ENCODE measurements at places on chromosomes 6 and 20.

DNA sequence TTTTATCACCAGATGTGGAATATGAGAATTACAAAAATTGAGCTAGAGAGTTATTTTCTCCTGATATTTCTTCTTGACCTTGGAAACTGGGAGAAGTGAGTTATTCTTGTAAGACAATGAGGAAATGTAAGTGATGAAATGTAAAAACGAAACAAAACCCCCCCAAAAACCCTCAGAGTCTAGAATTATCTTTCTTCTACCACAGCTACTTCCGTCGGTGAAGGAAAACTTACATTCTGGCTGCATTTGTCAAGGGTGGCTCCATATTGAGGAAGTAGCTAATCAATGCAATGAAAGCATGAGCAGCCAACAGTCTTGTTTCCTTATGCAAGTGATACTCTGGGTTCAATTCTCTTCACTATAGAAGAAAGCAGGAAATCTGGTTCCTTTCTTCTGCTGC is 661.7 kb upstream of the CITED2 start:
- DNase-seq, result no peak

DNA sequence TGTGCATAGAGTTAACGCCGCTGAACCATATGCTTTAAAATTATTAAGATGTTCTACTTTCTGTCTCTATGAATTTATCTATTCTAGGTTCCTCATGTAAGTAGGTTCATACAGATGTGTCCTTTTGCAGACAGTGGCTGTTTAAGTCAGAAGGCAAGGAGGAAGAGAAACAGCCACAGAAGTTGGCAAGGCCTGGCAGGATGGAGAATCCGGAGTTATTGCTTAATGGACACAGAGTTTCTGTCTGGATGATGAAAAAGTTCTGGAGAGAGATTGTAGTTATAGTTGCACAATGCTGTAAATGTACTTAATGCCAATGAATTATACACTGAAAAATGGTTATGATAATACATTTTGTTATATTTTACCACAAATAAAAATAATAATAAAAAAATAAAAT is 283.6 kb upstream of the CNR1 start:
- no peak for DNase-seq

DNA sequence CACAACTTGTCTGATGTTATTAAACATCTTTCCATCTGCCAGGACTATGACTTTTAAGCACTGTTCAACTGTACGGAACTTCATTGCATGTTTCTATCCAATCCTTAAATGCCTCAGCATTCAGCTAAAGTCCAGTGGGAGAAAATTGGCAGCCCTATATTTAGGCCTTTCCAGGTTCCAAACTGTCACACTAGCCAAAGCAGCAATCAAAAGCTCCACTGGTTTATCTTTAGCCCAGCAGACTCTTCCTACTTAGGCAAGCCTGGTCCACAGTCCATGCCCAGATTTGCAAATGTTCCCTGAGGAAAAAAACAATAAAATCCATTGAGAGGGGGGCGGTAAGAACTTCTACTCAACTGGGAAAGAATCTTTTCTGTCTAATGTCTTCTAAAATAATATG is 349.1 kb upstream of the GJE1 start:
- no peak for DNase-seq

- no peak for DNase-seq
Observed at GRCh38 chr6:39933669-39934130, 562 bp downstream of the MOCS1 start.

GRCh38 chr20:35762461-35762860 is 9.4 kb upstream of the PHF20 start:
- DNase-seq, result no peak

DNA sequence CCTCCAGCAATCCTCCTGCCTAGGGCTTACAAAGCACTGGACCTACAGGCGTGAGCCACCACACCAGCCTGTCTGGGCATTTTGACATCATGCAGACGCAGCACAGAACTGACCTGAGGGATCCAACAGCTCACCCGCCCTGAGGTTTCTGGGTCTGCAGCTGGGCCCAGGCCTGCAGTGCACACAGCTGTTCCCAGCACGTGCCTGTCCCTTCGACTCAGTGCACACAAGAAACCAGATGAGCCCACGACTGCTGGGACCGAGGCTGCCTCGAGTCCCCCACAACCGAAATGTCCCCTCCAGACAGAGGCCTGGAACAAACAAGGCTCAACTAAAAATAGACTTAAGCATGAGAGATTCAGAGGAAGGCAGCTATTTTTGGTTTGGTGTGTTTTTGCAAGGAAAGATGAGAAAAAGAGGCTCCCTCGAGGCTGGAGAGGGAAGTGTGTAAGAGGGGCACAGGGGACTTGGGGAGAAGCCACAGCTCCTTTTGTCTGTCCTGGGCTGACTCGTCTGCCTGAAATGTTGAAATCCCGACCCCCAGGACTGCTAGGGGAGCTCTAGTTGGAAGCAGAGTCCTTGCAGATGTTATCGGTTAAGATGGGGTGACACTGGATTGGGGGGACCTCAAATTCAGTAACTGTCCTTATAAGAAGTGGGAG is 66.3 kb downstream of the YTHDF1 start:
- peak; percentile 63 for DNase-seq

- DNase-seq, result peak; percentile 64
Observed at GRCh38 chr6:104325341-104326172, 534.2 kb downstream of the HACE1 start.

DNA sequence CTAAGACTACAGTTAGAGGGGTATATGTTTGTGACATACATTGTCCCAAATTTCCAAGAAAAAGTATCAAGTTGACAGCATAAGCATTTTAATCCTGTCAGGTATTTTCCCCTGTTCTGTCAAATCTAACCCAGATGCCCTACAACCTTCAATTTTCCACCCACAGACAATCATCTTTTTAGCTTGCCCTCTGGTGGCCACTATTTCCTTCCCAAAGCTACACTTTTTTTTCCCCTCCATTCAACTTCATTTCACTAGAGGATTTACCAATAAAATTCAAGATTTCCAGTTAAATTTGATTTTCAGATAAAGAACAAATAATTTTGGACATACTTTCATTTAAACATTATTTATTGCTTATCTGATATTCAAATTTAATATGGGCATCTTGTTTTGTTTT is 286.6 kb downstream of the TENT5A start:
- peak; percentile 31 for DNase-seq
